ENCODE measurements at places on chromosomes 11 and 22. TPM values are rescaled to one million over a fixed set of nuclear protein-coding genes. Genes with fewer than 3 reads are reported as not detected.

Gene PTS
- 38.0 TPM for total RNA-seq

Gene KDM4E
- not detected for total RNA-seq

Gene CHEK2
- total RNA-seq: 2.9 TPM

Gene CCDC88B
- total RNA-seq: 24.1 TPM

Gene TMA7B
- not detected for total RNA-seq

Gene EMSY
- 19.9 TPM for total RNA-seq

Gene GRM5
- not detected for total RNA-seq

Gene CCDC116
- 0.31 TPM for total RNA-seq

Gene DEUP1
- total RNA-seq: not detected
